Stimulated activated CD4-positive, alpha-beta T cell treated with anti-CD3 and anti-CD28 coated beads, Interleukin-1b, Interleukin-23, amount 100 ng/mL, for 1 hour (primary cell): ENCODE measurements at places on chromosomes 2 and 18.

- DNase-seq, result no peak
These were observed 75.5 kb downstream of the GULP1 start for GRCh38 chr2:188367164-188367563.

GRCh38 chr2:9065901-9066300 lies 62.4 kb upstream of the MBOAT2 start:
- no peak for DNase-seq

DNA sequence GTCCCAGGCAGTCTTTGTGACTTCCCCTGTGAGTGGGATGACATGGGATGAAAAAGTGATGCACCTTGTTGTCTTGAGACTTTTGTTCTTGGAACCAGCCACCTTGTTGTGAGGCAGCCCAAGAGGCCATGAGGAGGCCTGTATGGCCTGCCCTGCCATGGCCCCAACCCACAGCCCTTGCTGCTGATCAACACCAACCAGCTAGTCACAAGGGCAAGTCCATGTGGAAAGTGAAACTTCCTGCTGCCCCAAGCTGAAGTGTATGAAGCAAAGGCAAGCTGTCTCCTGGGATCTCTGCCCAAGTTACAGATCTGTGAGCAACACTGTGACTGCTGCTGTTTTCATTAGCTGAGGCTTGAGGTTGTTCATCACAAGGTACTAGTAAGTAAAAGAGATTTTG lies 21.6 kb downstream of the TMEM18 start:
- DNase-seq, result no peak

- no peak for DNase-seq
These were observed 51.6 kb downstream of the TSPYL6 start for GRCh38 chr2:54204476-54204875.

GRCh38 chr18:7889515-7889914 lies 322.4 kb downstream of the PTPRM start:
- DNase-seq, result no peak

- DNase-seq, result no peak
These were observed 404.3 kb downstream of the XIRP2 start for GRCh38 chr2:167292430-167293171.

DNA sequence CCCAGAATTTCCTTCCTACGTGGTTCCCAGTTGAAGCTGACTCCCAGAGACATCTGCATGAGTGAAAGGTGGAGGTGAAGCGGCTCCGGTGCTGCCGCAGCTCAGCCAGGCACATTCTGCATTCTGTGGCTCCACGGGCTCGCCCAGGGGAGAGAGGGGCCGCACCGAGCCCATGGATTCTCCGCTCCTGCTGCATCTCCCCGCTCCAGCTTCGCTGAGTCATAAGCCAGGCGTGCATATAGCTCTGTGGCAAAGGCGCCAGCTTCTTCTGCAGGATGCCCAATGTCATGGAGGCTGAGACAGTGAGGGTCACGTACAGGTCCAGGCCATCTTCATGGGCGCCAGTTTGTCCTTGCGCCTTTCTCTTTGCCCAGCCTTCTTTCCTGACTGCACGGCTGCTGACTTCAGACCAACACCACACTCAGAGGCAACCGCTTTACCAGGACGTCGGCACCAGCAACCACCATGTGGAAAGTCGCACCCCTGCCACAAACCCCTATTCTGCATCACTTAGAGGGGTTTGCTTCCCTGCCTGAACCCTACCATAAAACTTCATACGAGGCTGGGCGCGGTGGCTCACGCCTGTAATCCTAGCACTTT lies 215.7 kb downstream of the MGAT5 start:
- no peak for DNase-seq

DNA sequence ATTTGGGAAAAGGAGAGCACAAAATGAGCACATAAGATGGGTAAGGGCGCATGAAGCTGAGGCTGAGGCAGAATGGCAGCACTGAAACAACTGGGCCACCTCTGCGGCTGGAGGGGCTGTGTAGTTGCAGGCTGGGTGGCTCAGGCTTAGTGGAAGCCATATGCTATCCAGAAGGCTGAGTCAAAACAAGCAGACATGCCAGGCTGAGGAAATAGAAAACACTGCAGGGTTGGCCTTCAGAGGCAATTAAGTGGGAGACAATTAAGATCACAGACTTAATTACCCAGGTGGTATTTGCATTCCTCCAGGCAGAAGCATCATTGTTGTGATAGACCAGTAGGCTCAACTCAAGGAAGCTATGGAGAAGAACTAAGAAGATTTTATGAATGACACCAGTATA lies 11.4 kb upstream of the XPO1 start:
- no peak for DNase-seq

GRCh38 chr2:11797846-11798245 lies 51.4 kb downstream of the LPIN1 start:
- no peak for DNase-seq

DNA sequence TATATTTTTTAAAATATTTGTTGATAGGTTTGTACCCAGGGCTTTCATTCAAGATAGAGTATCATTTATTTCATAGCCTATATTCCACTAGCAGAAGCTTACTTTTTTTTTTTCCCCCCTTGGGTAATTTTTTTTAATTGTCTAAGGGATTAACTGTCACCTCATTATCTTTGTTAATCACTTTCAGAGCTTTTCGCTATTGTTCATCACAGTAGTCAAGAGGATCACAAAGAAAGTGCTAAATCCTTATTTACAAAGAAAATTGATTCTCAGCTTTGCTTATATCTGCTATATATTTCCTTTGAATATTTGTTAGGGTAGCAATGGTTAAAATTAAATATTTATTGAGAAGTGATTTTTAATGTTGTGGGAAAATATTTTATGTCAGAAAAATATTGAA lies 59.0 kb downstream of the CAMKMT start:
- DNase-seq, result no peak

DNA sequence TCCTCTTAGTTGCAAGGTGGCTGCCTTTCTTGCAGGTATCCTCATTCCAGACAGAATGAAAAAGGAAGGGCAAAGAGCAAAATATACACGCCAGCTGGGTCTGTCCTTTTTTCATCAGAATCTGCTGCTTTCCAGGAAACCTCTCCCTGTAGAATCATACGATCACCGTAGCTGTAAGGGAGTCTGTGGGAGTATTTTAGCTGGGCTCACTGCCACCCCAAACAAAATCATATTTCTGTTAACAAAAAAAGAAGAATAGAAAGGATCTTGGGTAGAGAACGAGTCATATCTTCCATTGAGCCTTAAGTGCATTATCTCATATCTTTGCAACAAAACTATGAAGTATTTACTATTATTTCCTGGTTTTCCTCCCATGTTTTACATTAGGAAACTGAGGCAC lies 15.0 kb upstream of the TANC1 start:
- no peak for DNase-seq

DNA sequence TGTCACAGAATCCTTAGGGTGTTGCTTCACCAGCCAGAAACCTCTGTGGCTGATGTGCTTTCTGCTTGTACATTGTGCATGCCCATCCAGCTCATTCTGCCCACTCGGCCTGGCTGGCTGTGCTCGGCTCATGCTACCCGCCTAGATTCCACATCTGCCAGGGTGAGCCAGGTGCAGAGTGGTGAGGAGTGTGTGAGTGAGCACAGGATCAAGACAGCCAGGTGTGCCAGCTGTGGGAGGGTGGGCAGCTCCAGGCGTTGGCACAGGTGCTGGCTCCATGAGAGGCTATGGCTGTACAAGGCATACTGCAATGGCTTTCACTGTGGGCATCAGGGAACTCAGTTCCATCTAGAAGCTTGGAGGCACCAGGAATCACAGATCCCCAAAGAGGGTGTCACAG lies 1321.8 kb upstream of the CRIM1 start:
- DNase-seq, result no peak

- no peak for DNase-seq
These were observed 96.4 kb upstream of the TEX51 start for GRCh38 chr2:126802316-126802715.

GRCh38 chr2:112915300-112916144 lies 4.6 kb downstream of the IL37 start:
- no peak for DNase-seq

DNA sequence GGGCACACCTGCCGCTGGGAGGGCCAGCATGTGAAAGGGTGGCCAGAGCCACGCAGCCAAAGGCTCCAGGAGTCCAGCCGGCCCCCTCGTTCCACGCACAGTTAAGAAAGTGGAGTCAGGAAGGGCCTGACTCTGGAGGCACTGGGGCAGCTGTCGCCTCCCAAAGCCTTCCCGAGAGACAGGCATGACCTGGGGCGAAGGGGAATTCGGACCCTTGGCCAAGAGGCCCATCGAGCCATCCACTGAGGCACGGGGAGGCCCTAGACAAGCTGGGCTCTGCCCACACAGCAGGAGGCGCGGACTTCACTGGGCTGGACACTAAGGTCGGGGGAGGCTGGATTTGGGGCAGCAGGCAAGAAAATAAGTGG lies 38.5 kb upstream of the SNED1 start:
- no peak for DNase-seq

GRCh38 chr2:139177041-139177440 lies 396.9 kb upstream of the NXPH2 start:
- DNase-seq, result no peak

GRCh38 chr2:101779656-101780055 lies 82.1 kb downstream of the MAP4K4 start:
- DNase-seq, result no peak

GRCh38 chr2:187959821-187960220 lies 331.9 kb upstream of the GULP1 start:
- DNase-seq, result no peak

DNA sequence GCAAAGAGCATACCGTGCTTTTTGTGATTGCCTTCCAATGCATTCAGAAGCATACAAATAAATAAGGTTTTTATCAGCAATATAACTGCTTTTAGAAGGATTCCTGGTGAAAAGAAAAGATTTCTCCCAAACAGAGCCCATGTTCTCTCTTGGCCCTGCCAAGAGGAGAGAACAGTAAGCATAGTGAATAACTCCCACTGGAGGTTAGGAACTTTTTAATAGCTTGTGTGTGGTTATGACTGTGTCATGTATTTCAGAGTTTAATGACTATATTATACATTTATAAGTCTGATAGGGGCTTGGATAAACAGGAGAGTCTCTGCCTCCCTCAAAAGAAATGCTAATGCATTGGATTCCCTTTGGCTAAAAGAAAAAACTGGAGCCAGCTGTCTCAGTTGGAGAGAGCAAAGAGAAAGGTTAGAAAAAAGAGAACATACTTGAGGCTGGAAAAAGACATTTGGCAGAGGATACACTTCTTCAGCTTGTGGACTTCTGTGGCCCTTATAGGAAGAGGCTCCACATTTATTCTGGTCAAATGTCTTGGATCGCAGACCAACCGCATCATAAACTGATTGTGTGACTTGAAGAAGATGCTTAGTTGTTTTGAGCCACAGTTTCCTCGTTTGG lies 63.0 kb upstream of the SPRED2 start:
- no peak for DNase-seq

GRCh38 chr18:80109676-80110078 lies 615 bp downstream of the ADNP2 start:
- no peak for DNase-seq

DNA sequence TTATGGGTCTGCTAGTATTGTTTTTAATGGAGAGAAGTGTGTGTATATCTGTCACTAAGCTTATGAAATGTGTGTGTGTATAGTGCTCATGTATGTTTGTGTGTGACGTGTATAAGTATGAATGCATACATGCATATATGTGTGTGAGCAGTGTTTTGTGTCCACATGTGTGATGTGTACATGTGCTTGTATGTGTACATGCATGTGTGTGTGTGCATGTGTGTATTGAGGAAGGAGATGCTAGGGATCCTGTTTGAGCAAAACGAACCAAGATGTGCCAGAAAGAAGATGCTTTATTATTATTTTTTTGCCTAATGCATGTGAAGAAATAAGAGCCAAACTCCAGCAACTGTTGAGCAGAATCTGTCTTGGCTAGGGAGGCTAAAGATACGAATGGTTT lies 301.3 kb upstream of the SKOR2 start:
- DNase-seq, result no peak

GRCh38 chr2:207224791-207225482 lies 59.2 kb upstream of the KLF7 start:
- no peak for DNase-seq

GRCh38 chr2:177148477-177149154 lies 64.0 kb upstream of the HNRNPA3 start:
- DNase-seq, result peak; percentile 39

- no peak for DNase-seq
These were observed 15.9 kb downstream of the LTBP1 start for GRCh38 chr2:32962690-32963089.

- DNase-seq, result no peak
These were observed 527.6 kb downstream of the SATB2 start for GRCh38 chr2:198930170-198930569.

- no peak for DNase-seq
These were observed 679.8 kb upstream of the NRXN1 start for GRCh38 chr2:51711766-51712165.

DNA sequence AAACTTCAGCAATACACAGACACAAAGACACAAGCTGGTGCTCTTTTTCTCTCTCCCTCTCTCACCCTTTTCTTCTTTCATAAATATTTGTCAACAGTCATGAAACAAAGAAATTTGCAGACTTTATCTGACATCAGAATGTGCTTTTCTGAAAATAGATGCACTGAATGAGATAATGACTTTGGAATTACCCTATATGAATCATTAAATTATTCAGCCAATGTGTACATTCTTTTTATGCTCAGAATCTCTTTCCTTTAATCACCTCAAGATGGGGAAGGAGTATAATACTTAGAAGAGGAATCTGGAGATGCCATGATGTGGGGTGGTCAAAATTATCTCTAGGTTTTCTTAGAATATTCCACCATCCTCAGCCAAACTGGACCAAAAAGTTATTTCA lies 289.9 kb downstream of the LRRTM1 start:
- no peak for DNase-seq

GRCh38 chr2:144048631-144049060 lies 471.3 kb downstream of the ZEB2 start:
- no peak for DNase-seq

- no peak for DNase-seq
These were observed 475.5 kb downstream of the SOX11 start for GRCh38 chr2:6167592-6168138.

DNA sequence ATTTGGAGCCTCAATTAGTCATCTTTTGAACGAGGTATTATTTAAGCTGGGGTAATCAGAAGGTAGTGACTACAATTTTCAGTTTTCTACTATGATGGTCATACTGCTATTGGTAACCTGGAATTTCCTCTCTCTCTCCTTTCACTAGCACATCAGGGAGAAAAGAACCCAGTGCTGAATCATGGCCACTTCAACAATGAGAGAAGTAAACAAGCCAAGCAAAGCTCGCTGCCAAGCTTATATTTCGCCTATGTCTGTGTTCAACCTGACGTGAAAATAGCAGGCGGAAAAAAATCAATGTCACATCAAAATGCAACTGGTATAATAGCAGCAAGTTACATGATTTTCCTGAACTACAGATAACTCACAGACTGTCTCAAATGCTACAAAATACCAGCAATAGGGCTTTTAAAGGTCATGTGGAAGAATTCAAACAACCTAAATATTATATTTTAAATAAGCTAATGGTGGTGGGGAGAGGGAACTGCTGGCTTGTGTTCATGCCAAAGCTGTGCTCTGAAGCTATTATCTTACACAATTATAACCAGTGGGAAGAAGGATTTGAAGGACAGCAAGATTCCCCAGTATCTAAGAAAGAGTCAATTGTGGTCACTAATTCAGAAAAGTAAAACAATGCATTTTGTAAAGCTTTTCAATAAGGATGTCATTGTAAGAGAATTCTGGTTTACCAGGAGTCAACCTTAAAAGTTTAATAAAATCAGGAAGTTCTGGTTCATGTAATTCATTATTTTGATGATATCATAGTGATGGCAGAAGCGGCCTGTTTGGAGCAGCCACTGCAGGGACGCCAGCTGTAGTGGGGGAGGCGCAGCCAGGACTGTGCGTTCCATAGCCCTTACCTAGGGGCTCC lies 38.0 kb downstream of the RNF152 start:
- no peak for DNase-seq

GRCh38 chr2:118496870-118497611 lies 350.4 kb downstream of the EN1 start:
- no peak for DNase-seq
